Parietal lobe (tissue), 2 donors: ENCODE measurements at places on chromosomes 4 and X. TPM values are rescaled to one million over a fixed set of nuclear protein-coding genes. Genes with fewer than 3 reads are reported as not detected.

NLRP2B gene
- total RNA-seq, result 0.31 TPM

MCF2 gene
- 10.3 TPM for total RNA-seq

TAF7L gene
- total RNA-seq, result 0.31 TPM

CPZ gene
- 0.31 TPM for total RNA-seq

SEPSECS gene
- total RNA-seq, result 16.3 TPM

FRG2 gene
- total RNA-seq, result not detected

PLP1 gene
- 19.4 TPM for total RNA-seq

RHOXF1 gene
- total RNA-seq, result not detected

MFAP3L gene
- 11.3 TPM for total RNA-seq

RAB33A gene
- 29.1 TPM for total RNA-seq
